ENCODE measurements at places on chromosomes 1 and 21.

DNA sequence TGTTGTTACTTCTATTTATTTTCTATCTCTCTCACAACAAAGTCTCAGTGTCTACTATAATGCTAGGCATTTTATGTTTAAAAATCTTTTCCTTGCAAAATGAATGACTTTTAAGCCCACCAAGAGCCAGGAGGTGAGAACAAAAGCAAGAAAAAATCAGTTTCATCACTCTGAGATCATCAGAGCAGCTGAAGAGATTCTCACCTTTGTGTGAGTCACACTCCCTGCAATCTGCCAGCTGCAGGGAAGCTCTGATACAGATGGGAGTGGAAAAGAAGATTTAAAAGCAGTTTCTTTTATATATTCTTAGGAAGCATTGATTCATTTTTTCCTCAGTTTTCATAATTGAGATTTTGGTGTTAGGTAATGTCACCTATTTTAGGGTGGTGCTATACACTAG, 107.6 kb downstream of the LHX9 start:
- no peak for DNase-seq

DNA sequence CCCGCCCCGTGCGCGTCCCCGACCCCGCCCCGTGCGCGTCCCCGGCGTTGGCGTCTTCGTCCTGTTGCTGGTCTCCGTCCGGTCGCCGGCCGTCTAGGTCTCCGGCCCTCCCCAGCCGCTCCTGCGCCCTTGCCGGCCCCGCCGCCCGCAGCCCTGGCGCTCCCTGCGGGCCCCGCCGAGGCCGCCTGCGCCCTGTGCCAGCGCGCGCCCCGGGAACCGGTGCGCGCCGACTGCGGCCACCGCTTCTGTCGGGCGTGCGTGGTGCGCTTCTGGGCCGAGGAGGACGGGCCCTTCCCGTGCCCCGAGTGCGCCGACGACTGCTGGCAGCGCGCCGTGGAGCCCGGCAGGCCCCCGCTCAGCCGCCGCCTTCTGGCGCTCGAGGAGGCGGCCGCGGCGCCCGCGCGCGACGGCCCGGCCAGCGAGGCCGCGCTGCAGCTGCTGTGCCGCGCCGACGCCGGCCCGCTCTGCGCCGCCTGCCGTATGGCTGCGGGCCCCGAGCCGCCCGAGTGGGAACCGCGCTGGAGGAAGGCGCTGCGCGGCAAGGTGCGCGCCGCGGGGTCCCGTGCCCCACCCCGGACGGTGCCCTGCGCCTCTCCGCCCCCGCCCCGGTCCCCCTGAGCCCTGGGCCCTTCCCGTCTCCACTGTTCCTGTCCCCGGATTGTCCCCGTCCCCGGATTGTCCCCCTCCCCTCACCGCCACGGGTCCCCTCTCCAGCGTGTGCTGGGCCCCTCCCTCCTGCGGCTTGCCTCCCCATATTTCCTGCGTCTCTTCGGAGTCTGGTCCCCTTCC, at the start of gene RNF187:
TSS of gene RNF187 (plus strand) at position 47 of the 789 bp plus-strand sequence.
- DNase-seq = no peak

DNA sequence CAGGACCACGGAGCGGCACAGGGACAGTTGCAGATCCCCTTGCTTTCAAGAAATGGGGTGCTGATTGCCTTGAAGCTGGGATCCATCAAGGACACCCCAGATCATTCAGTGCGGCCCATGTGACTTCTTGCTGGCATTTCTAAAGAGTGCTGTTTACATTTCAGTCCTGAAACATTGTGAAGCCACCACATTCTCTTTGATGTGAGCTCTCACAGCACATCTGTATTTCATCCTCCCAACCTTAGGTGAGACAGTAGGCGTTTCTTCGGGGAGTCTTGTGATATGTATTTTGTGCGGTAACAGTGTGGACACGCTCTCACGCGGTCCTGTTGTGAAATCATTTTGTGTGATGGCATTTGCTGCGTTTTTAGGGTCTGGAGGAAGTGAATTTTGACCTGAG, 57.2 kb downstream of the CACHD1 start:
- DNase-seq = no peak

GRCh38 chr1:192808163-192808517, 699 bp upstream of the RGS2 start:
- no peak for DNase-seq

GRCh38 chr1:188424176-188424575, 1595.4 kb downstream of the PLA2G4A start:
- no peak for DNase-seq

GRCh38 chr1:100474834-100475233, 63.1 kb upstream of the GPR88 start:
- DNase-seq = no peak

GRCh38 chr21:41207401-41208375, 39.7 kb downstream of the BACE2 start:
- DNase-seq = no peak

GRCh38 chr1:18047122-18047521, 60.5 kb upstream of the IGSF21 start:
- no peak for DNase-seq

GRCh38 chr1:192707978-192708547, 72.1 kb downstream of the RGS13 start:
- DNase-seq = no peak

DNA sequence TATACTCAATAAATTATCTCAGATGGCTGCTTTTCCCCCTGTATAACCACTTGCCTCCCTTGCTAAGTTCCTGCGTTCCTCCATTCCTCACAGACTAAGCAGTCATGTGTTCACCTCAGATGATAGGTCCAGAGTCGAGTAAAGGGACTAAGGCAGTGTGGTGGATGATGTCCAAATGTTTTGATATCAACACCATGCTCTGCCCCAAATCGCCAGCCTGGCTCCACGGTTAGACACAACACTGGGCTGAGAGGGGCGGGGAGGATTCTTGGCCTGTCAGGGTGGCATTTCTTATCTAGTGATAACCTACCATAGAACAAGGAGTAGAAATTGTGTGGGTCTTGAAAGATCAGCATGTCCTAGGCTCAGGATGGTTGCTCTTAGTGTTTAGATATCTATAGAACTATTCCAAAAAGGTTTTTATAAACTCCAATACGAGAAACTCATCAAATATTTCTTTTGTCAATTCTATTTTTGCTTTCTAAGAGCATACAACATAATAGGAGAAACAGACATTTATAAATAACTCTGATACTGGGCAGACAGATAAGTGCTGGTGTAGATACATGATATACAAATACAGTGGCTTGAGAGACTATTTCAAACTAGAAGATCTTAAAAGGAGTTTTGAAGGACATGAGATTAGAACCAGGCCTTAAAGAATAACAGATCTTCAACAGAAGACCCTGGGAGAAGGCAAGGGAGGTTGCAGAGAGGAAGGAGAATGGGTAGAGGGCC, 21.5 kb downstream of the GJA5 start:
- DNase-seq = no peak

GRCh38 chr1:101136739-101137138, 100.1 kb upstream of the S1PR1 start:
- no peak for DNase-seq

DNA sequence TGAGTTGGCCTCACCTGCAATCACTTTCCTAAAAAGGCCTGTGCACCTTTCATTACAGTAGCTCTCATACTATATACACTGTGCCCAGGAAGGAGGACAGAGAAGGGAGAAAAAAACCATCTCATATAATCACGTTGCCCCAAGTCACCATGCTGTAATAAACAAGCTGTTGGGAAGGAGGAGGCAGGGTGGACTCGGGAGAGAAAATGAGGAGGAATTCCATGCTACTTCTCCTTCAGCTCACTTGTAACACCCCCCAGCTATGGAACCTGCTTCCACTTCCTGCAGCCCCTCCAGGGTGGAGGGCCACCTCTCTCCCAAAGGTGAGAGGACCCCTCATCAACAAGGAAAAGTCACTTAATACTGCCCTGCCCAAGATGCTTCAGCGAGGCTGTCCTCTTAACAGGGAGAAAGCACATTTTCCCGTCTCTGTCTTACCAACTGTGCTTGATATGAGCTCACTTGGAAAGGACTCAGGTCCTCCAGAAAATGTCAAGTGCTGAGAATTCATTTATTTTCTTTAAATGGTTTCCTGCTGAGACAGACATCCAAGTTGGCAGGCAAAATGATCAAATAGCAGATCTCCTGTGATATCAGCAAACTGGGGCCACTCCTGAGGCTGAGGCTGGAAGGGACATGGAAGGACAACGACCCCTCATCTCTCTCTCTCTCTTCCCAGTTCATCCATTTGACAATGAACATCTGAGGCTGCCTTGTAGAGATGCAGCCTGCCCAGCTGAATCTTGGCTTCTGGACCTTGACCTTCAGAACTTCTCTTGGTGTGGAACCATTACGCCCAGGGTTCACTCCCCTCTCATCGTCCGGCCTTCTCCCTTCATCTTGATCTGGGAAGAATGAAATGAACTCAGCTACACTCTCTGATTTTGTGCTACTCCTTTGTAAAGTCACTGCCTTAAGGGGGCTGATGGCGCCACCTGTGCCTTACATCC, 54.0 kb downstream of the CAPN9 start:
- DNase-seq = no peak

GRCh38 chr1:1038694-1039093, 18.8 kb downstream of the AGRN start:
- no peak for DNase-seq

DNA sequence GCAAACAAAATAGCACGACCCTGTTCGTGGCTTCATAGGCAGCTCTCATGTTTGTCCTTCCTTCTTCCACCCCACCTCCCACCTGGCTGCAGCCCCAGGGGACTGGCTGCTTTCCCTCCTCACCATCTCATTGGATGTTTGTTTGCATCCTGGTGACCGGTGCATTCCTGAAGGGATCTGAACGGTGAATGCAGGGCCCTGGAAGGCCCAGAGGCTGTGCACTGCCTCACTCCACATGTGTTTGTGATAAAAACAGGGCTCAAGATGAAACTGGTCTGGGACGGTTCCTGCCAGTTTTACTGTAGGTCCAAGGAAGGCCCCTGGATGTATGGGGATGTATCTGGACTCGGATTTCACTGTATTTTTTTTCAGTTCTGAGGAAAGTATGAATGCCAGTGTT, 42.8 kb downstream of the CNN3 start:
- DNase-seq = no peak

- no peak for DNase-seq
Measured at GRCh38 chr1:81525085-81525484, 275.6 kb upstream of the ADGRL2 start.

DNA sequence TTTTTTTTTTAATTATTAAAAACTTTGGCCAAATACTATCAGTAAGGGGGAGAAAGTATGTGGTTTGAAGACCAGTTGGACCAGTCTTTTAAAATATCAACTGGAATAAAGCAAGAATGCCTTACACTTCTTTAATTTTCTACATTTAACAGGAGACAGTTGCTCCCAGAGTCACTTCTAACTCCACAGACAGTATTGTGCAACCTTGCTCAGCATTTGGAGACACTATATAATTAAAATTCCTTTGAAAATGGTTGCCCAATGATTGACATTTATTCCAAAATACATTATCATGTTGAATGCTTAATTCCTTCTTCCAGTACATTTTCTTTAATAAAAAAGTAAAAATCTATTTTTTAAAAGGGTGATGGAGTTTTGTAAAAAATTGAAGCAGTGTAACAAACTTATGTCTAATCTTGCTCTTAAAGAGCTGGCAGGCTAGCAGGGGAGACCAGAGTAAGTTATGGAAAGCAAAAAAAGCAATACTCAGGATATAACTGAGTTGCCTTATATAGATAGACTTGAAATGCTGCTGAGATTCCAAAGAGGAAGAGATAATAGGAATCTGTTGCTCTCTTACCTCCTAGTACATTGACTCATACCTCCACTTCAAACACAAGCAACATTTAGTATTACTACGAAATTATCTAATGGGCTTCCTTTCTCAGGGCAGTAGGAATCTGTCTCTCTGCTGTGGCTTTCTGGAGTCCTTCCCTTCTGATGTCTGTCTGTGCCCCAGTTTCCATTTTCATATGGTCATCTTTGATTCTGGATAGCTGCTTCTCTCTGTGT, 69.7 kb upstream of the RGL1 start:
- no peak for DNase-seq

DNA sequence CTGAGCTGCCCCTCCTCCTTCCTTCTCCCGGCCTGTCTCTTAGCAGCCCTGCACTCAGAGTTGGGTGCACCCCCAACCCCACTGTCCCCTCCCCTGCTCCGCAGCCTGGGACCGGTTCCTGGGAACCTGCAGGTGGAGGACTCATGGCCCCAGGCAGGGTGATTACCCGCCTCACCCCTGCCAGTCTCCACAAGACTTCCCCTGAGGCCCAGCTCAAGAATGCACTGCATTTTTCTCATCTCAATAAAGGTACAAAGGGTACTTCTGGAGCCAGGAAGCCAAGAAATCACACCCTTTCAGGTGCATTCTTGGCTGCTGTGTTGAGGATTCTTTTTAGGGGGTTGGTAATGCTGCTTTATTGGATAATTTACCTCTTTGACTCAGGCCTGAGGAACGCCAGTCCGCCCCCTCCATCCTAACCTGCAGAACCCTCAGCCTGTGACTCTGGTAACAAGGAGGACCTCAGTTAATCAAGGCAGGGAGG, 126.3 kb upstream of the TMPRSS2 start:
- DNase-seq = no peak

DNA sequence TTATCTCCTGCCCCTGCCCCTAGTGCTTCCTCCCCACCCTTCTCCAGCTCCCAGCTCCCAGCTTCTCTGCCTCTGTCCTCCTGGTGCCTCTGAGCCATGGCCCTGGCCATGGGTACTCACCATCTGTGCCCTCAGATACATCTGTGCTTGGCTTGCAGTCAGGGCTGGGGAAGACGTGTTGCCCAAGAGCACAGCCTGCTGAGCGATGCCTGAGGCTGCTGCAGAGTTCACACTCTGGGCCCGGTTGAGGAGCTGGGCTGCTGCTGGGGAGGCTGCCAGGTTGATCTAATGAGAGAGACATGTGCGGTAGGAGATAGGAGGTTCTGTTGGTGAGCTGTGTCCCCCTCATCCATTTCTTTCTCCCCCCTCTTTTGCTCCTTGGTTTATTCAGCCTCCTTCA, 49.4 kb upstream of the A3GALT2 start:
- DNase-seq = no peak

DNA sequence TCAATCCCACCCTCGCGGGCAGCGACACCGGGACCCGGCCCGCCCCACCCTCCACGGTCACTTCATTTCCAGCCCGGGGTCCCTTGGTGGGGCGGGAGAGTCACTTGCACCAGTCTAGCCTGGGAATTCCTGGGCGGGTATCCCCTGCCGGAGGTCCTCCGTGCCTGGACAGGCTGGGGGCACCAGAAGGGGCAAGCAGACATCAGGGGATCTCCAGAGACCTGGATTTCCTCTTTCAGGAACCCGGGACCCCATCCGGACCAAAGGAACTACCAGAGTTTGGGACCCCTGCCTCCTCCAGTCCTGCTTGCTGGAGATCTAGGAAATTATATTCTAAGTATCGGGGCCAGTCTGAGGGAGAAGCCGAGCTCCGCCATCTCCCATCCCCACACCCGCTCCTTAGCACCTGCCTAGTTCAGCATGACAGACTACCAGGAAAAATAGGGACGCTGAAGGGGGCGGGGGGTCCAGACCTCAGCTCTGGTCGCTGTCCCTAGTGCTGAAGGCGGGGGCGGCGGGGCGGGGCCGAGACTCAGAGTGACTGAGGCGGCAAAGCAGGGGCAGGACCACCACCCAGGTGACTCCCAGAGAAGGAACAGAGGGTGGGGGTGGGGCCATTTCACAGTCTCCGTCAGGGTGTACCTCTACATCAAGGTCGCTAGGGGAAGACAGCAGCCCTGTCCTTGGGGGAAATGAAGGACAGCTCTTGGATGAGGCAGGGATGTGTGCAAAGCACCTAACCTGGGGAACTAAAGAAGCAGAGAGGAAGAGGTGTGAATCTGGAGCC, 832 bp downstream of the HCN3 start:
- peak; percentile 11 for DNase-seq
